Activated T-cell treated with anti-CD3 and anti-CD28 coated beads, Interleukin-2, amount 50 U/mL, for 72 hours (primary cell): ENCODE measurements at places on chromosomes 13 and 19. TPM values are rescaled to one million over a fixed set of nuclear protein-coding genes. Genes with fewer than 3 reads are reported as not detected.

GRCh38 chr13:111384441-111385182 is 64.2 kb downstream of the TEX29 start:
- DNase-seq = peak; percentile 6
- H3K4me1 ChIP-seq = peaks cover 37% of the 10 kb centered on the region
- no peak overlapping the region for H3K27ac ChIP-seq
- peak overlapping the region; percentile 49 for H3K4me3 ChIP-seq

Gene TEX101
- total RNA-seq = not detected

DNA sequence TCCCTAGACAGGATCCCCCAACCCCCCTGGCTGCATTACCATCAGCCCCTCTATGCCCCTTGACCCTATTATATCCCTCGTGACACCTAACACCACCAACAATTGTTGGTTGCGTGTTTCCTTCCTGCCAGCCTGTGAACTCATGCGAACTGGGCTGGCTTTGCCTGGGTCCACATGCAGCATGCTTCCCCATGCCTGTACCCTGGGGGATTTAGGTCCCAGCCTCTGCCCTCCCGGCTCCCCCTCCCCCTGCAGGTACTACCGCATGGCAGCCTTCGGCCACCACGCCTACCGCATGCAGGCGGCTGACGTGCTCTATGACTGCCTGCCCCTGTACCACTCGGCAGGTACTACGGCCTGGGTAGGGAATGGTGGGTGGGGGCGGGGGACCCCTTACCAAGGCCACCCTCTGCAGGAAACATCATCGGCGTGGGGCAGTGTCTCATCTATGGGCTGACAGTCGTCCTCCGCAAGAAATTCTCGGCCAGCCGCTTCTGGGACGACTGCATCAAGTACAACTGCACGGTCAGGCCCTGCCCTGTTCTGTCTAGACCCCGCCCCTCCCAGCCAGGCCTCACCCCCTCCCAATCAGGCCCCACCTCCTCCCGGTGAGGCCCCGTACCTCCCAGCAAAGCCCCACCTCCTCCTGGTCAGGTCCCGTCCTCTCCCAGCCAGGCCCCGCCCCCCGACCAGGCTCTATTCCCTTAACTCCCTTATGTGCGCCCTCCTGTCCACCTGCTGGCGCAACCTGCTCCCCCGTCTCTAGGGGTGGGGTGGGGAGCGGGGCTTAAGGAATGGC is 18.5 kb downstream of the SLC27A1 start:
- no peak overlapping the region for H3K27ac ChIP-seq
- H3K4me3 ChIP-seq = peak overlapping the region; percentile 60
- H3K4me1 ChIP-seq = peaks cover 30% of the 10 kb centered on the region
- H3K27me3 ChIP-seq = no peaks in the 10 kb centered on the region
- DNase-seq = peak; percentile 77

DNA sequence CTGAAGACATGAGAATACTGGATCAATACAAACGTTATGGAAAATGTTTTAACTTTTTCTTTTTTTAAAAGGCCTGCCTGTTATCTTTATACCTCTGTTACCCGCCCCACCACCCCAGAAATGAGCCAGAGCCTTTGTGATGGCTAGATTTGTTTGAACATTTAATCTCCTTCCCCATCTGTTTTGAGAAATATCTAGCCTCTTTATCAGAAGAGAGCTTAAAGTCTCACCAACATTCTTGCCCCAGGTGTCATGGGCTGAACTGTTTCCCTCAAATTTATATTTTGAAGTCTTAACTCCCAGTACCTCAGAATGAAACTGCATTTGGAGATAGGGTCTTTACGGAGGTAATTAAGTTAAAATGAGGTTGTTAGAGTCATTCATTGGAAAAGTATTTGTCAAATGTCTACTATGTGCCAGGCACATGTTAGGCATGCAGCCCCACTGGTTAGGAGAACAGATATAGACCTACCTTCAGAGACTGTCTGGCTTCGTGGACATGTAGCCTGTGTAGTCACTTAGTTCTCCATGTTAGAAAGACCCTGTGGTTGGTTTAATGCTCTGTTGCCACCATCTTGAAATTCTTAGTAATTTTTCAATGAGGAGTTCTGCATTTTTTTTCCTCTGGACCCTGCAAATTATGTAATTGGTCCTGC is 6.3 kb upstream of the RB1 start:
- DNase-seq = no peak
- H3K4me3 ChIP-seq = no peak overlapping the region
- peaks cover 23% of the 10 kb centered on the region for H3K4me1 ChIP-seq
- no peak overlapping the region for H3K27ac ChIP-seq

Gene PLEKHA4
- 24.5 TPM for total RNA-seq

Gene C2CD4C
- total RNA-seq = 0.97 TPM

DNA sequence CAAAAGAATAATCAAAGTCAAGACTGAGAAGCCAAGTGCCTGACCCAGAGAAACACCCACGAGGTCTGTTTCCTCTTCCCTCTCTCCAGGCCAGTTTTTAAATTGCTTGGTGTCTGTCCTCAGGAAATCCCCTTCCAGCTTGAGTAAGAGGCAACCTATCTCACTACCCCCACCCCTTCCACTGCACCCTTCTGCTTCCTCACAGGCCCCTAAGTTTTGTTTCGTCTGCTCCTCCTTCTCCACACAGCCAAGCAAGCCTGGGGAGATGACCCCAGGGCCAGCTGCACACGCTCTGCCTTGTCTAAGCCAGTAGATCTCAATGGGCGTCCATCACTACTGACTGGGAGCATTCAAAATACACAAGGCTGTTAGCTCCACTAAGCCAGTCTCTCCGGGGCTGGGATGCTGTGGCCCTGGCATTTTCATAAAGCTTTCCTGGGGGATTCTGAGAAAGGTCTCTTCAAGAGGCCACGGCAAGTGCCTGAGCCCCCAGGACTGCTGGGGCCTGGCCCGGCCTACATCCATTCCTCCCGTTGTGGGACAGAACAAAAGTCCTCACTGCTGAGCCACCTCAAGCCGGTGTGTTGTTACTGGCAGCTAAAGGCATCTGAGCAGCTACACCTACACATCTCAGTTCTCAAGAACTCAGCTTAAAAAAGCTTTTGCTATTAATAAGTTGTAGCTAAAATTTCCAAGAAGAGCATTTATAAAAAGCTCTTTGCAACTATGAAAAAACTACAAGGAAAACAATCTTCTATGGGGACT is 14.9 kb upstream of the IL4I1 start:
- H3K4me1 ChIP-seq = peaks cover 75% of the 10 kb centered on the region
- H3K4me3 ChIP-seq = peak overlapping the region; percentile 66
- H3K36me3 ChIP-seq = peaks cover 48% of the 10 kb centered on the region

GRCh38 chr19:19657397-19657783 is 6.1 kb downstream of the ATP13A1 start:
- no peaks in the 10 kb centered on the region for H3K27me3 ChIP-seq
- peaks cover 17% of the 10 kb centered on the region for H3K4me1 ChIP-seq
- H3K4me3 ChIP-seq = no peak overlapping the region
- no peak overlapping the region for H3K27ac ChIP-seq

Gene ANKRD24
- 2.8 TPM for total RNA-seq

Gene ZNF765
- total RNA-seq = 14.6 TPM

Gene IZUMO2
- not detected for total RNA-seq

DNA sequence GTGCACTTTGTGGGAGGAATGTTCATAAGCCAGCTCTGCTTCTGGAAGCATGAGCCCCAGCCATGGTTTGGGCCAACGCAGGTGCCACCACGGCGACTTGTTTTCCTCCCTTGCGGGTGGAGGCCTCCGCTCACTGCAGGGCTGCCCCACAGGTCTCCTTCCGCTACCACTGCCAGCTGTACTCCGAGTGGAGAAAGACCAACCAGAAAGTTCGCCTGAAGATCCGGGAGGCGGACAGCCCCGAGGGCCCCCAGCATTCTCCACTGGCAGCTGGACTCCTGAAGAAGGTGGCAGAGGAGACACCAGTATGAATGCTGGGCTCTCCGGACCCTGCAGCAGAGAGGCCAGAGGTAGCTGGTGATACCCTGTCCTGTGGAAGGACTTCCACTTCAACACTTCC is 6.5 kb upstream of the HNRNPM start:
- H3K4me3 ChIP-seq = no peak overlapping the region
- DNase-seq = no peak
- H3K4me1 ChIP-seq = peaks cover 6% of the 10 kb centered on the region
- no peak overlapping the region for H3K27ac ChIP-seq
- no peaks in the 10 kb centered on the region for H3K27me3 ChIP-seq

GRCh38 chr13:31846961-31847752 is 107.8 kb downstream of the RXFP2 start:
- peak overlapping the region; percentile 78 for H3K4me3 ChIP-seq
- no peak for DNase-seq
- H3K27ac ChIP-seq = no peak overlapping the region
- H3K4me1 ChIP-seq = peaks cover 4% of the 10 kb centered on the region
- H3K27me3 ChIP-seq = peaks cover 50% of the 10 kb centered on the region
